ENCODE measurements at places on chromosomes 4 and X.

DNA sequence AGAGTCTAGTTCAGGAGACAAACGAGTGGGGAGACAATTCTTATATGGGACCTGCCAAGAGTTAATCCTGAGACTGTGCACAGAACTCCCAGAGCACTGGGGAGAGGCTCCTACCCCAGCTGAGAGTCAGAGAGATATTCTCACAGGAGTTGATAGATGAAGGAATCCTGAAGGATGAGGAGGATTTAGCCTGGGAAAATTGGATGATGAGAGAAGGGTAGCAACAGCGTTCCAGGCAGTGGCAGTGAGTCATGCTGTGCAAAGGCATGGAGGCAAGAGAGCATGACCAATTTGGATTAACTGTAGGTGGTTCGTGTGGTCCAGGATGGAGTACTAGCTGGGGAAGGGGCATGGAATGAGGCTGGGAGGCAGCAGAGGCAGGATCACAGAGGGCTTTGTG is 318.6 kb downstream of the LDB2 start:
- no peak for DNase-seq

GRCh38 chr4:101279377-101279871 is 67.9 kb downstream of the PPP3CA start:
- DNase-seq: no peak

GRCh38 chr4:74770226-74770910 is 24.0 kb downstream of the BTC start:
- no peak for DNase-seq

DNA sequence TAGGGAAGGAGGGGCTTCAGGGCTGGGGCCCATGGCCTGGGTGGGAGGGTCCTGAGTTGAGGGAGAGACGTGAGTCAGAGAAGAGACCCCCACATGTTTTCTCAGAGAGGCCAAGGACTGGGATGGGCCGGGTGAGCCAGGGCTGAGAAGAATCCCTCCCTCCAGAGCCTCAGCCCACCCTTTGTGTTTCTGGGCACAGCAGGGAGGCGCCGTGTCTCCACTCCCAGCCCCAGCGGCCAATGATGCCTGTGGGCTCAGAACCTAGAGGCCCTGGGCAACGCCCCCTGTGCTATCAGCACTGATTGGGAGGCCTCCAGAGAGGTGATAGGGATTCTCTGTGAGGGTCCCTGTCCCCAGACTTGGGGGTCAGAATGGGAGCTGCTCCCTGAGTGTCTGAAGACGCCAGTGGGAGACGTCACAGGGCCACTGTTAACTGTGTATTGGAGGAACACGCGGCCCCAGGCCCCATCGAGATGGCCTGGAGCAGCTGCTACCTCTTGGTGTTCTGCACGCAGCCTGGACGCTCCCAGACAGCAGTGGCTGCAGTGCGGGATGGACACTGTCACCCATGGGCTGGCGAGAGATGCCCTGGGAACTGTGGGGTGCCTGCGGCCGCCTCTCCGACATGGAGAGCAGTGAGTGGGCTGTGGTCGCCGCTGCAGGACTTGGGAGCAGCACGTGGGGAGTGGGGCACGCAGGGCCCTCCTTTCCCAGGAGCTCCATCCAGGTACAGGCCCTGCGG is 8.5 kb downstream of the FGFRL1 start:
- no peak for DNase-seq
